Fibroblast of the aortic adventitia (primary cell): ENCODE measurements at places on chromosomes 2 and 18.

DNA sequence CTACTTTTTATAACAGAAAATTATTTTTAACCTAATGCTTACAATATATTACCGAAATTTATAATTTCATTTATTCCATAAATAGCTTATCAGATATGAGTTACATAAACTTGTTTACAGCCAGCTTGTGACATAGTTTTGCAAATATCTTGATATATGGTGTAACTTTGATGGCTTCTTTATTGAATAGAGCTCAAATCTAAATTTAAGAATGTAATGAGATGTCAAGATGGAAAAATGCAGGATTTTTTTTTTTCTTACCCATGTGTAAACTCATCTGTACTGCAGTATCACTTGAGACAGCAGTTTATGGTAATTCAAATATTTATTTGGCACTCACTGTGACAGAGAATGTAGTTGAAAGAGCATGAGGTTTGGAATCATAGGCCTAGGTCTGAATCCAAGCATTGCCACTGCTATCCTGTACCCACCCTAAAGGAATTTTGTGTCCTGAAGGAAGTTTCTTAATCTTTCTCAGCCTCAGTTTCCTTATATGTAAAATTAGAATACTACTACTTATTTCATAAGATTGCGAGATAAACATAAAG is 3.8 kb downstream of the CREB1 start:
- DNase-seq = no peak

GRCh38 chr2:228283491-228284171 is 102.1 kb upstream of the SPHKAP start:
- DNase-seq = no peak

DNA sequence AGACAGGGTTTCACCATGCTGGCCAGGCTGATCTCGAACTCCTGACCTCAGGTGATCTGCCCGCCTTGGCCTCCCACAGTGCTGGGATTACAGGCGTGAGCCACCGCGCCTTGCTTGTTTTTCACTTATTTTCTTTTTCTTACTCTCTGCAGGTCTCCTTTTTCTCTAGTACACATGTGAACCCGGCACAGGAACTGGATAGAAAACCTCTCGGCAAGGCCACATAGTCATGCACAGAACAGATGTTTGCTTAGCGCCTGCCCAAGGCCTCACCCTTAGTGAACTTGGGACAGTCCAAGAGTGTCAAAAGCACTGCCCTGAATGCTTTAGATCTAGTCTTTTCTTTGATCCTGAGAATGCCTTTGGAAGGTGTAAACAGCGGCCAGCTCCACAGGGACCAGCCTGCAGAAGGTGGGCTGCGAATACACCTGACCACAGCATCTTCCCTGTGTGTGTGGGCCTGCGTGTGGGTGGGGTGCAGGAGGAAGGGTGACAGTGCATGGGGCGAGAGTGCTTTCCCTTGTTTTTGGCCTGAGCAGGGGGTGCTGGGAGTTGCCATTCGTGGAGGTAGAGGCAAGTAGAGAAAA is 27.0 kb downstream of the IMPA2 start:
- no peak for DNase-seq

GRCh38 chr2:101388232-101388631 is 929 bp upstream of the CREG2 start:
- peak; percentile 51 for DNase-seq

GRCh38 chr2:69509750-69510140 is 72.5 kb upstream of the NFU1 start:
- no peak for DNase-seq

GRCh38 chr2:71796174-71796593 is 342.8 kb downstream of the DYSF start:
- no peak for DNase-seq

DNA sequence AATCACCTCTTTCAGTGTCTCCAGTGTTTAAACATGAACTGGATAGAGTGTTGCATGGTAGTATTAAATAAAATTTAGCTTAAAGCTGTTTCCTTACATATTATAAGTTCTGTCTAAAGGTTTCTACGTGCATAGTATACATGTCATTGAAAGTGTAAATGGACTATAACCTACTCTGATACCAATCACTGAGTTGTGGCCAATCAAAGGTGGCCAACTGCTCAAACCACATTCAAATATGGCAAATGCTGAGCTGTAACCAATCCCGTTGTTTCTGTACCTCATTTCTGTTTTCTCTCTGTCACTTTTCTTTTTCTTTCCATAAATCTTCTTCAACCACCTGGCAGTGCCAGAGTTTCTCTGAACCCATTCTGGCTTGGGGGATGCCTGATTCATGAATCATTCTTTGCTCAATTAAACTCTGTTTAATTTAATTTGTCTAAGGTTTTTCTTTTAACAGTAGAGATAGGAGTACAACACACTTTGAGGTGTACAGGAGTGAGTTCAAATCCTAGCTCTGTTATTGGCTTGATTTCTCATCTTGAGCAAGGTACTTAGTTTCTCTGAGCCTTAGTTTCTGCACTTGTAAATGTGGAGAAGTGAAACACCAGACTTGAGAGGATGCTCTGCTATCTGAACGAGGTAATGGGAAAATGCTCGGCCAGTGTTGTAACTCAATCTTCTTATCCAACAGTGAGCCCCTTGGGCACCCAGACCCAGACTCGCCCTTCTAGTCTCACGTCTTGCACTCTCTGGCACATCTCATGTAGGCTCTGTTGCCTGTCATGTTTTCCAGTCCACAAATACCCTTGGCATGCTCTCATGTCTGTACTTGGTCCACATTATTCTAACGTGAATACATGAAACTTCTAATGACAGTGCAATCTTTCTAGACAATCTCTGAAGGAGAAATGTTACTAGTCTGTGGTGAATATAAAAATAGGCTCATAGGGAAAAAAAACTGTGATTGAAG is 228.0 kb downstream of the PIK3C3 start:
- DNase-seq = peak; percentile 40

DNA sequence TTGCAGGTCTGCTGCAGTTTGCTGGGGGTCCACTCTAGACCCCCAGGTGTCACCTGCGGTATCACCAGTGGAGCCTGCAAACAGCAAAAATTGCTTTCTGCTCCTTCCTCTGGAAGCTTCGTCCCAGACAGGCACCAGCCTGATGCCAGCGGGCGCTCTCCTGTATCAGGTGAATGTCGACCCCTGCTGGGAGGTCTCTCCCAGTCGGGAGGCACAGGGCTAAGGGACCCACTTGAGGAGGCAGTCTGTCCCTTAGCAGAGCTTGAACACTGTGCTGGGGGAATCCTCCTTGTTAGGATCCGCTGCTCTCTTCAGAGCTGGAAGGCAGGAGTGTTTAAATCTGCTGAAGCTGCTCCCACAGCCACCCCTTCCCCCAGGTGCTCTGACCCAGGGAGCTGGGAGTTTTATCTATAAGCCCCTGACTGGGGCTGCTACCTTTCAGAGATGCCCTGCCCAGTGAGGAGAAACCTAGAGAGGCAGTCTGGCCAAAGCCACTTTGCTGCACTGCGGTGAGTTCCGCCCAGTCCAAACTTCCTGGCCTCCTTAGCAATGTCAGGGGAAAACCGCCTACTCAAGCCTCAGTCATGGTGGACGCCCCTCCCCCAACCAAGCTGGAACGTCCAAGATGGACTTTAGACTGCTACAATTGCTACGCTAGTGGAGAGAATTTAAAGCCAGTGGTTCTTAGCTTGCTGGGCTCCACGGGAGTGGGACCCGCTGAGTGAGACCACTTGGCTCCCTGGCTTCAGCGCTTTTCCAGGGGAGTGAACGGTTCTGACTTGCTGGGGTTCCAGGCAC is 652.5 kb downstream of the KCNJ3 start:
- no peak for DNase-seq

GRCh38 chr2:178484245-178485041 is 4.2 kb downstream of the PLEKHA3 start:
- DNase-seq = peak; percentile 62

GRCh38 chr2:161166538-161167409 is 6.5 kb downstream of the TANK start:
- no peak for DNase-seq

- no peak for DNase-seq
Measured at GRCh38 chr2:174076040-174076439, 110.9 kb upstream of the SP3 start.

DNA sequence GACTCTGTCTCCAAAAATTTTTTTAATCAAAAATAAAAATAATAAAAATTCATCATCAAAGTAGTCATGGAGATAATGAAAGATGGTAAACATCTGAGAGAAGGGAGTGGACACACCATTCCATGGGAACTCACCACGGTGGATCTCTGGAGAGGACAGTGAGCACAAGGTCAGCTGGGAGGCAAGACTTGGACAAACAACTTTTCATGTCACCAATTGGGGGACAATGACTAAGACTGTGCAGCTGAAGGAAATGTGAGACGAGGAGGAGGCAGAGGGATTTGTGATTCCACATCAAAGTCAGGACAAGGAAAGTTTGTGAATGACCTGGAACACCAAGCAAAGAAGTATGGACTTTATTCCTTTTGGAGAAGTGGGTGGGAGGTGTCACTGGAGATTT is 121.0 kb upstream of the SH3BP4 start:
- DNase-seq = no peak

- DNase-seq = no peak
Measured at GRCh38 chr2:178899656-178900055, 92.4 kb upstream of the TTN start.
